Activated CD4-positive, alpha-beta T cell treated with anti-CD3 and anti-CD28 coated beads, Interleukin-2, amount 10 ng/mL, durations not matched to agents 7 days and 5 days (primary cell): ENCODE measurements at places on chromosomes 1 and 21. TPM values are rescaled to one million over a fixed set of nuclear protein-coding genes. Genes with fewer than 3 reads are reported as not detected.

DNA sequence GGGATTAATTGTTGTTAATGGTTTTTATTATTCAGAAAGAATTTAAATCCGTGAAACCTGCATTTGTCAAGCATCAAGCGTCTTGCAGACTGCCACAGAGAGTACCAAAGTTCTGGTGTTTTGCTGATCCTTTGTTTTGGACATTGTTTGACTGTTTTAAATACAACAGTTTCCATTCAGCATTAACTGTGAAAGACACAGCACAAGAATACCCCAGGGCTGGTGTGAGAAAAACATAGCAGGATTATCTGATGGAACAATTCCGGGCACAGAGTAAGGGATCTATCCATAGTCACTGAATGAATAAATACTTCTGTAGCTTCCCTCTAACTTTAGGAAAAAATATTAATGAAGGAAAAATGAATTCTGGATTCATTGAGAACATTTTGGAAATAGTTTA is 202.3 kb downstream of the LTN1 start:
- no peaks in the 10 kb centered on the region for H3K27me3 ChIP-seq
- peaks cover 14% of the 10 kb centered on the region for H3K36me3 ChIP-seq
- no peak overlapping the region for H3K4me3 ChIP-seq
- no peaks in the 10 kb centered on the region for H3K4me1 ChIP-seq
- H3K27ac ChIP-seq, result no peak overlapping the region

FAM72A gene
- 34.3 TPM for total RNA-seq

DNA sequence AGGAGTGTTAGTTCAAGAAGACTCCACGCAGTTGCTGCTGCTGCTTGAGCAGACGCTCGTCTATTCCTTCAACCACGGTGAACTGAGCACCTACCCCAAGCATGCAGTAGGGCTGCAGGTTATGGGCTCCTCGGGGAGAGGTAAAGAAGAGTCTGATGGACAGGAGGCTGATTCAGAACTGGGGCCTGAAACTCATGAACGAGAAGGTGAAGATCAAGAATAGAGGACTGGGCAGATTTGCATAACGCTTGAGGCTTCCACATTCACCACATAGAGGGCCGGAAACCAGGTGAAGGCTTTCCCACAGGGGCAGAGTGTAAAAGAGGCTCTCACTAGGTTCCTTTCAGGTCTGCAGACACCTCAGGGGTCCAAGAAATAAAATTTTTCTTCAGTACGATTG is 9.1 kb downstream of the ABCA4 start:
- H3K4me3 ChIP-seq, result no peak overlapping the region
- H3K27me3 ChIP-seq, result peaks cover 10% of the 10 kb centered on the region
- DNase-seq, result no peak

GRCh38 chr1:76090283-76091203 is 16.0 kb downstream of the ST6GALNAC3 start:
- H3K27ac ChIP-seq, result no peak overlapping the region
- no peak overlapping the region for H3K4me3 ChIP-seq
- H3K27me3 ChIP-seq, result no peaks in the 10 kb centered on the region
- DNase-seq, result no peak

DNA sequence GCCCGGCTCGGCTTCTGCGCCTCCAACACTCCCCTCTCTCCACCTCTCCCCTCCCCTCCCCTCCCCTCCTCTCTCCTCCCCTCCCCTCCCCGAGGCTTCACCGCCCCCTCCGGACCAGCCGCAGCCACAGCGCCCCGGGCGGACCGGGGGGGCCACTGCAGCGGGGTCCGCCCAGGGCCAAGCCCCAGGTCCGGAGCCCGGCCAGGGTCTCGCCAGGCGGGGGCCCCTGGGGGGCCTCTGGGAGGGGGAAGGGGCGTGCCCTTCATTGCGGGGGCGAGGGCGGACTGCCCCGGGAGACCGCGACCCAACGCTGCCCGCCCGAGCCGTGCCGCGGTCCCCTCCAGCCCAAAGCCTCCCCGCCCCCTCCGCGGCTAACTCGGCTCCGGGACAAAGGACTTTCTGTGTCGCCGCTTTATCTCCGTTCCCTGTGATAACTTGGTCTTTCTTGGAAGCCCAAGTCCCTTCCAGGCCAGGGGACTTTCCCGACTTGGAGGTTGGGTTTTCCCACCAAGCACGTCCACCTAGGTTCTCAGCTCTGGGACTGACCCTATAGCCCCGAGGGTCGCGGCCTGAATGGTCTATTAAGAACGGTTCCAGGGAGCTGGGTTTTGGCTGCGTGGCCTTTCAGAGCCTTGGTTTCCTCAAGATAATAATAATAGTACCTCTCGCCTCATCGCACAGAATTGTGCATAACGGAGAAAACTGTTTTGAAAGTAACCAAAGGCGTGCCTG is at the start of gene UBQLN4:
Gene UBQLN4 (minus strand): TSS at position 31 of the 732 bp plus-strand sequence. CDS start 97 bp downstream, outside the sequence.
- H3K4me1 ChIP-seq, result peaks cover 27% of the 10 kb centered on the region
- DNase-seq, result peak; percentile 88
- peak within 1 kb of the TSS; percentile 88 for H3K4me3 ChIP-seq
- no peaks in the 10 kb centered on the region for H3K27me3 ChIP-seq

DNA sequence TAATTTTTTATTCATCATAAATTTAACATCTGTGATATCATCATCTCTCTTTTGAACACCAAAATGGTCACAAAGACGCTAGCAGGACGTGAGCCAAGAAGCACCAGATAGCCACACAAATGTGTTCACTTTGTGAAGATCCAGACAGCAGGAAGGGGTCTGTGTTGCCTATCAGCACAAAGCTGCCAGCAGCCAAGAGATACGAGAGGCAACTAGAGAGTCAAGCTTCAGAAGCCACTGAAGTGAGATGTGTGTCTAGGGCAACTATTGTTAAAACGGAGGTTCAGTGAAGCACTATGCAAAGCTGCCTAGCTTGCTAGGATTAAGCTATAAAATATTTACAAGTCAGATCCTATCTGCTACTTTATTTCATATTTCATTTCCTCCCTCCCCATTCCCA is 45.3 kb downstream of the NDC1 start:
- H3K27me3 ChIP-seq, result no peaks in the 10 kb centered on the region
- no peak overlapping the region for H3K4me3 ChIP-seq
- no peaks in the 10 kb centered on the region for H3K4me1 ChIP-seq

DNA sequence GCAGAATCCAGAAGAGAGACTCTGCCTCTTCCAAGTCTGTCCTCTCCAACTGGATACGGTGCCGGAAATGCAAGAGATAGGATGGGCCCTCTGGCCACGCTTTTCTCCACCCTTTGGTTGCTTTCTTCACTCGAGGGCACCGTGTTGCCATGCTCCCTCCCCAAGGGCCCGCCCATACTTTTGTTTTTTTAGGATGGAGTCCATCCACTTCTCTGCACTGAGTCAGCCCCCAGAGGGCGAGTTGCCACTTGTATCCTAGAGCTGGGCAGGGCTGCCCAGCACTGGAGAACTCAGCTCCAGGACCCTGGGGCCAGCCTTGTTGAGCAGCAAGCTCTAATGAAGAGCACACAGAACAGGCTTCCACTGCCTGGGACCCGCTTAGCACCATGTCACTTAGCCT is 25.5 kb downstream of the IFNGR2 start:
- H3K4me1 ChIP-seq, result peaks cover 13% of the 10 kb centered on the region
- no peaks in the 10 kb centered on the region for H3K27me3 ChIP-seq
- DNase-seq, result no peak
- H3K27ac ChIP-seq, result no peak overlapping the region
- H3K4me3 ChIP-seq, result no peak overlapping the region

LORICRIN gene
- not detected for total RNA-seq

DNA sequence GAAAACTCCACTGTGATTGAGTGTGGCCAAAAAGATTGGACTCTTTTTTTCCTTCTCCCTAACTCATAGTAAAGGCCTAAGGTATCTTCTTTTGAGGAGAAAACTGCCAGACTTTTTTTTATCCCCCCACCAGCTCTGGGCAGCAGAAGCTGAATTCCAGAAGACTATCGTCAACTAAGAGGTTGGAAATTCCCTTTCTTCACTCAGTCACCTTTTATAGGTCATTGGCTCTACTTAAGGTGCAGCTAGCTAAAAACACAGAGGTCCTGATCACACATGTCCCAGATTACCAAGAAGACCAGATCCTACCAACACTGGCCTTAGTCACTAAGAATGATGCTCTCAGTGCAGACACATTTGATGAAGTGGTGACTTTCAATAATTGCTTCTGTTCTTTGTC is 1441.2 kb downstream of the PLA2G4A start:
- DNase-seq, result no peak
- no peak overlapping the region for H3K27ac ChIP-seq
- no peaks in the 10 kb centered on the region for H3K27me3 ChIP-seq
- no peaks in the 10 kb centered on the region for H3K36me3 ChIP-seq
- H3K4me1 ChIP-seq, result no peaks in the 10 kb centered on the region

EFNA1 gene
- not detected for total RNA-seq

DNA sequence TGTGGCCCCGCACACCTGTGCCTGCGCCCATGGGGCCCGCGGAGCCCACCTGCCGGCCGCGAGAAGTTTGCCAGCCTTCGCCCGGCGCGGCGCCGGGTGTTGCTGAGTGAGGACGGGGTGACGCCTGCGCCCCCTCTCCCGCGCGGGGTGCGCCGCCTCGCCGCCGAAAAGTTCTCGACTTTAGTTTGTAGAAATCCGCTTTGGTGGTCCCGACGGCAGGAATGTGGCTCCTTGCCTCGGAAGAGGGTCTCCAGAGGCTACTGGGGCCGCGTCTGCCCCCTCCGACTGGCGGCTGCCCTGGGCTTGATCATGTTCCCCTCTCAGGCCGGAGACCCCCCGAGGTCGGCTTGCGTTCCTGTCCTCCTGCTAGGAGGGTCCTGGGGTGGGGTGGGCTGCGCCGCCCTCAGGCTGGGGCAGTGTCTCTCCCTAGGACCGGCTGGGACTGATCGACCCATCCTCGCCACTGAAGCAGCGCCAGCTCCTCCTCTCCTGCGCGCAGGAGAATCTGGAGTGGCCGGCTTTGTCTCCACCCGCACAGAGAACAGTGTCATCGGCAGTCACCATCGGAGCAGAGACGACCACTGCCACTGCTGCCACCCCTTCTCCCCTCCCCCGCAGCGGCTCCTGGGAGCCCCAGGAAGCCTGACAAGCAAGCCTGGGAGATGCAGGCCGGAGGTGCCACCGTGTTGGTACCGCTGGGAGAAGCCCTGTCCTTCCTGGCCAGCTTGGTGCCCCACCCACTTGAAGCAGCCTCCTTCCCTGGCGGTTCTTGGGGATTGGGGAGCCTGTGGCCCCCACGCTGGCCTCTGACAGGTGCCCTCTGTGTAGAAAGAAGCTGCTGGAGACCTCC is 553 bp upstream of the SLC30A2 start:
- H3K4me3 ChIP-seq, result no peak overlapping the region
- no peak for DNase-seq
- H3K36me3 ChIP-seq, result no peaks in the 10 kb centered on the region
- no peak overlapping the region for H3K27ac ChIP-seq

DNA sequence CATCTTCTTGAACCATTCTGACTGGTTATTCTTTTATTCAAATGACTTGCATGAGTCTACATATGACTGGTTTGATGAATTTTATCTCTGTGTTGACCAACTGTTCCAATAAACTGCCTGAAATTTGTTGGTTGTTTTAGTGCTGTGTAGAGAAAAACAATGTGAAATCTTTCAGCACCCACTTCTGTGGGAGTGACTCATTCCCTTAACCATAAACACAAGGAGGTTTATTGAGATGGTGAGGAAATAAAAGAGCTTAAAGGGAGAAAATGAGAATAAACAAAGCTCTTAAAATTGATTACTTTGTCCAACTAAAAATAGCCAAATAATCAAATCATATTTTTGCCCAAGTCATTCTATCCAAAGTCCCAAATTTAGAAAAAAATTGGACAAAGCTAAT is 341.1 kb downstream of the TGFB2 start:
- no peaks in the 10 kb centered on the region for H3K4me1 ChIP-seq
- no peak for DNase-seq
- H3K4me3 ChIP-seq, result no peak overlapping the region
- H3K27ac ChIP-seq, result no peak overlapping the region
- no peaks in the 10 kb centered on the region for H3K36me3 ChIP-seq

GRCh38 chr1:95027046-95027445 is 45.7 kb downstream of the ALG14 start:
- H3K27me3 ChIP-seq, result no peaks in the 10 kb centered on the region
- no peaks in the 10 kb centered on the region for H3K4me1 ChIP-seq
- no peak for DNase-seq
- no peak overlapping the region for H3K4me3 ChIP-seq

DNA sequence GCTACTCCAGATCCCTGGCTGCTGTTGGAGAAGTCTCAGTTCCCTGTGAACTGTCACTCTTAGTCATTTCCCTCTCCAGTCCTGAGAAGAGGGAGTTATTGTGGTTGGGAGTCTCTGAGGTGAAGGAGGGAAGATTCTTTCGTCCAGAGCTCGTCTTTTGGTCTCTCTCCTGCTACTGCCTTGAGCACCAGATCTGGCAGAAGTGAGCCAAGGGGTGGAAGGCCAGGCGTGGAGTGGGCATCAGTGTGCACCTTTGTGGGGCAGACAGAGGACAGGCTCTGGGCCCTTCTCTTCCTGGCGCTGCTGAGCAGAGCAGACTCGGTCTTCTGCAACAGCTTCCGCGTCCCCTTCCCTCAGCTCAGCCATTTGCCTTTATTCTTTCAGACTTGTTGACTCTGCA is 19.1 kb downstream of the CLCN6 start:
- peaks cover 14% of the 10 kb centered on the region for H3K36me3 ChIP-seq
- no peak for DNase-seq
- no peaks in the 10 kb centered on the region for H3K4me1 ChIP-seq
- no peak overlapping the region for H3K27ac ChIP-seq
